Dermis blood vessel endothelial cell (primary cell): ENCODE measurements at places on chromosomes 3 and 15. TPM values are rescaled to one million over a fixed set of nuclear protein-coding genes. Genes with fewer than 3 reads are reported as not detected.
A peak's percentile ranks its signal among the peaks of the same experiment; 100 is the strongest.

- DNase-seq = no peak
These were observed 26.0 kb downstream of the ACAP2 start for GRCh38 chr3:195416795-195417194.

Gene MYO5C
- total RNA-seq = 26.7 and 44.2 TPM in 2 replicates

GRCh38 chr3:6644070-6644929 lies 216.6 kb upstream of the GRM7 start:
- DNase-seq = no peak

GRCh38 chr3:13617097-13617738 lies 68.3 kb downstream of the FBLN2 start:
- no peak for DNase-seq

Gene PLA2G4D
- total RNA-seq = 0.17 TPM in 1 of 2 replicates, not detected in the other

GRCh38 chr3:194130807-194131589 lies 5.0 kb upstream of the HES1 start:
- no peak for DNase-seq

Gene NR2E3
- 0.05 TPM in 1 of 2 replicates, not detected in the other for total RNA-seq

DNA sequence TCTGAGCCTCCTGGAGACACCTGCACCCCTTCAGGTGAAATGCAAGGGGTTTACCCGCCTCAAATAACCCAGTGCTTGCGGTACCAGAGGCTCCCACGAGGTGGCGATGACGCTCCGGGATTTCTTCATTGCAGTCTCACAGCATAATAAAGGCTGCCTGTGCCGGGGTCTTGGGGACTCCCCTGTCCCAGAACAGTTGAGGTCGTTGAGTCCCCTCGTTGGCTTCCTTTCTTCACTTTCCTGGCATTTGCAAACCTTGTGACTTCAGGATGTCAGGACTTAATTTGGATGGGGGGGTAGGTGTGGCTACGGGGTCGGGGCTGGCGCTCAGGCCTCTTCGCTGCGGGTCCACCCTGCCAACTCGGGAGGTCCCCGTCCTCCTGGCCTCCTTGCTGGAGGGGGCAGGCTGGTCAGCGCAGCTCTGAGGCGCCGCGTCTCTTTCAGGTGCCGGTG lies 1.3 kb downstream of the GNAT1 start:
- peak; percentile 83 for DNase-seq

DNA sequence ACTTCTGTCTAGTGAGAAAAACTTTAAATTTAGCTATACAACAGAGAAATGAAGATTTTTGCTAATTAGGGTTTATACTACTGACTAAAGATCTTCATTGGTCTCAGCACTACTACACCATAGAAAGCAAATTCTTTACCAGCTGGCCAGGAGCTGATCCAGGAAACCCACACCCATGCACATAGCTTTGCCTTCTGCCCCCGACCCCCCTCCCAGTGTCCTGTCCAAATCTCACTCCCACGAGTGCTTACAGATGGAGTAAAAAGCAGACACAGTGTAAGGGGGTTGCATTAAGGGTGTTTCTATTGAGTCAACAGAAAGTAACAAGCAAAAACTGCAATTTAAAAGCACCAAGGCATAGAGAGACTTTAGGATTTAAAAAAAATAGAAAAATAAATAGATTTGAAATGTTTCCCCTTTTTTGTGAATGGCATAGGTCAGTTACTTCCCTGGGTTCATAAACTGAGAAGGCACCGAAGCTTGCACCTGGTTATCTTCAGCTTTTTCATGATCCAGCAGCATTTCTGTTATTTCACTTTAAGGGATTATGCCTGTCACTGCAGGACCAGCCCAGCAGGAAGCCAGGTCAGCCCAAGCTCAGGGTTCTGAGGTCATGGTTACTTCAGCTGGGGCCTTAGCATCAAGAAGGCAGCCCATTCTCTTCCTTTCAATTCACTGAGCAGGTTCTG lies 124.3 kb downstream of the CTNNB1 start:
- no peak for DNase-seq

GRCh38 chr3:141812084-141812483 lies 48.9 kb downstream of the GRK7 start:
- no peak for DNase-seq

Gene FES
- total RNA-seq = 110 and 134 TPM in 2 replicates
